ENCODE measurements at places on chromosomes 3 and 15.
A peak's percentile ranks its signal among the peaks of the same experiment; 100 is the strongest.

DNA sequence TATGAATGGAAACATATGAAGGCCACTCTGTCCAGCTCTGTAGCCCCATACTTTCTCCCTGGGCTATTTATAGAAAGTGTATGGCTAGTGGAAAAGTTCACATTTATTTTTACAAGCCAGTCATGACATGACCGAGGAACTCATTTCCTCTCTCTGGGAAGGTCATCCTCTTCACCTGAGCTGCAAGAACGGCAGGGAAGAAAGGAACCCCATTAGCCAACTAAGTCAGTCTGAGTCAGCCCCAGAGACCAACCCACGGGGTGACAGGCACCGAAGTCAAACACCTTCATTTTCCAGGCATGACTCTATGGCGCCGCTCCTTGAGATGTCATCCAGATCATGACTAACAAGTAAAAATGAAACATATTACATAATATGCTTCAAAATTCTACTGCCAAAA lies 4.8 kb downstream of the PAQR9 start:
- no peak for DNase-seq

DNA sequence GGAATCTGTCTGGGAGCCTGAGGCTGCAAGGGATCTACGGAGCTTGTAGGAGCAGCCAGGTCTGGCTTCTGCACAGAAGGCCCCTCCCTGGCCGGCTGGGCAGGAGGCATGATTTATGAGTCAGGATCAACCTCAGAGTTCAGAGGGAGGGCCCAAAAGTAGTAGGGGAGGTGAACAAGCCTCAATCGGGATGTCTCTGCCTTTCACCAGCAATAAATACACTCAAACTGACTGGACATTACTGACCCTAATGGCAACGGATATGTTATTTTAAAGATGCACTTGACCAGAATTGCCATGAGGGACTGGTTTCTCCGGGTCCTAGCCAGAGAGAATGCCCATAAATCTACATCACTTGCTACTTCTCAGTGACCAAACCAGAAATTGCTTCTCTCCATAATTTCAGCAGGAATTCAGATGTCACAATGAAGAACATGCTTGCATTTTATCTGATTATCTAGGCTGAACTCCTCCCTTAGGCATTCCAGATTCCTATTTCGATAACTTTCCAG lies 109.6 kb upstream of the LMOD3 start:
- DNase-seq, result no peak

GRCh38 chr3:141086188-141086587 lies 35.0 kb downstream of the SPSB4 start:
- no peak for DNase-seq

DNA sequence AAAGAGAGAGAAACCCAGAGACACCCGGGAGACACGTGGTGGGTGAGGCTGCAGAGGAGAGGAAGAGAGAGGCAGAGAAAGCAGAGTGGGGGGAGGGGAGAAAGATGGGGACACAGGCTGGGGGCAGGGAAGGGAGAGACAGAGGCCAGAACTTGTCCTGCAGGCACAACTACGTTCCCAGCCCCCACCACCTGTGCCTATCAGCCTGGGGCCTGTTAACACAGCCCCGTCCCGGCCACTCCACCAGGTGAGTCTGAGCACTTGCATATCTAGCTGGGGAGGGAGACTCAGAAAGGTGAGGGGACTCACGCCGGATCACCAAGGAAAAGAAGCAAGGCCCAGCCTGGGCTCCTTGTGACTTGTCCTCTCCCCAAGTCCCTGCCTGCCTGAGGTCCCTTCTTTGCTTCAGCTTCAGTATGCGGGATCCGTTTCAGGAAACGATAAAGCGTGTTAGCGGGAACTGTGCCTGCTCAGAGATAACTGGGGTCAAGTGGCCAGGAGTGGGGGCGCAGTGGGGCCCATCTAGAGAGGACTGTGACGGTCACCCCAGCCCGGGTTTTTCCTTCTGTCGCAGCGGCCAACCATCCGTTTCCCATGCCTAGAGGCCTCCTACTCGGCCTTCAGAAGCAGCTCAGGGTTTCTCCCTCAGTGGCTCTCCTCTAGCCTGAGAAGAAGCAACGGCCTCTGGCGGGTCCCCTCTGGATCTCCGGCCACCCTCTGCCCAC lies 10.3 kb downstream of the LINGO1 start:
- DNase-seq, result no peak

DNA sequence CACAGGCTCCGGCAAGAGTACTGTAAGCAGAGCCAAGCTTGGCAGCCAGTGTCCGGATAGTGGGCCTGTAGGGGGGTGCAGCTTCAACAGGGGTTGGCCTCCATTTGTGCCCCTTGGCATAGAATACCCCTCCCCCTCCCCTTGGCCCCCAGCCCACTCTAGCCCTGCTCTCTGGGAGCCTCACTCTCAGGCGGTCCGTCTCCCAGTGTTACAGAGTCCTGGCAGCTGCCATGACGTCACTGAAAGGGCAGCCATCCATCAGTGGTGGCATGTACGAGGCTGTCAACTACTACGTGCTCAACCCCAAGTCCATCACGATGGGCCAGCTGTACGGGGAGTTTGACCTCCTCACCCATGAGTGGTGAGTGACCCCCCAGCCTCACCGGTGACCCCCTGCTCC lies 50.4 kb downstream of the DNAH1 start:
- no peak for DNase-seq

- DNase-seq, result peak; percentile 7
These were observed 28.5 kb upstream of the SLC7A14 start for GRCh38 chr3:170614214-170614966.

GRCh38 chr3:181941250-181941649 lies 229.5 kb downstream of the SOX2 start:
- DNase-seq, result no peak

Data from T1000 (cell line).